ENCODE measurements at places on chromosomes 7 and 10. TPM values are rescaled to one million over a fixed set of nuclear protein-coding genes. Genes with fewer than 3 reads are reported as not detected.

CPEB3 gene
- 0.09 TPM for total RNA-seq

TACC2 gene
- 21.8 TPM for total RNA-seq

MOGAT3 gene
- total RNA-seq, result not detected

CALCR gene
- total RNA-seq, result 0.14 TPM

STAG3 gene
- total RNA-seq, result not detected

RAPGEF5 gene
- 10.2 TPM for total RNA-seq

- DNase-seq, result peak; percentile 57
Measured at GRCh38 chr7:18352339-18353255, 143.0 kb upstream of the HDAC9 start.

DNA sequence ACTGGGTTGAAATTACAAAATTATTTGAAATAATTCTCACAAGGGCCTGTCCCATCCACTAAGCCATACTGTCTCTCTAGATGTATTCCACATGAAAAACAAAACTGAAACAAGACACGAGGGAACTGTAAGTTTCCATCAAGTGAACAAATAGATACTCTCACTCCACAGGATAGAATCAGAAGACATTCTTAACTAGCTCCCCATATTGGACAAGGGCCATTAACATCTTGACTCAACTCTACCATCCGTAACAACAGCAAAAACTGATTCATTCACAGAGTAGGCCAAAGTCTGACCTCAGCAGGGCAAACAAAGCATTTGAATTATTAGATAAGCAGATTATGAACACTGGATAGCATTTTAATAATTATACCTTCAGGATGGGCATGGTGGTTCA lies 29.1 kb downstream of the UBE2H start:
- peak; percentile 82 for DNase-seq

DNA sequence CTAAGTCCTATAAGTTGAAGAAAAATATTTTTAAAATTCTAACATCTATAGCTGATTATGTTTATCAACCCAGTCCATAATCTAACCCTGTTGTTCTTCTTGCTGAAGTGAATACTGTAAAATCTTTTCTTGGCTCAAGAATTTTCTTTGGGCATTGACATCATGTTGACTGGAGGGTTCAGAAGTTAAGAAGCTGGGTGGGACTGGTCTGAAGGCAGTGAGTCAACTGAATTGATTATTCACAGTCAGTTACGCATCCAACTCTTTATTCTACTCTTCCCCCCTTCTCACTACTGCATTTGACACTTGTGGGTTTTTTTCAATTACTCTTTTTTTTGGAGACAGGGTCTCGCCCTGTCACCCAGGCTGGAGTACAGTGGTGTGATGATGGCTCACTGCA lies 31.0 kb downstream of the DENND2A start:
- DNase-seq, result no peak

DNA sequence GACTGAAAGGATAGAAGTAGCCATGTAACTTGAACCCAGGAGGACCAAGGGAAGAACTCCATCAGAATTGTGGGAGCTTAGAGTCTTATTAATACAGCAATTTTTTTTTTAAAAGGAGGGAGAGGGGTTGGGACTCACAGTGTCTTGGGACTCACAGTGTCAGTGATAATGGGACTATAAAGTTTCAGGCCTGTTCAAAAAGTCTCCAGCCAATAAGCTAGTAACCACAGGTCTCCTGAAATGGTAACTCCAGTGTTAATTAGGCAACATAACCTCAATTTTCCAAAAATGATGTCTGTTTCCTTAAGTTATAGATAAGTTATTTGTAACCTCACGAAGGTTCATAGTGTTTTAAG lies 2.4 kb upstream of the HNRNPH3 start:
- DNase-seq, result no peak

DNA sequence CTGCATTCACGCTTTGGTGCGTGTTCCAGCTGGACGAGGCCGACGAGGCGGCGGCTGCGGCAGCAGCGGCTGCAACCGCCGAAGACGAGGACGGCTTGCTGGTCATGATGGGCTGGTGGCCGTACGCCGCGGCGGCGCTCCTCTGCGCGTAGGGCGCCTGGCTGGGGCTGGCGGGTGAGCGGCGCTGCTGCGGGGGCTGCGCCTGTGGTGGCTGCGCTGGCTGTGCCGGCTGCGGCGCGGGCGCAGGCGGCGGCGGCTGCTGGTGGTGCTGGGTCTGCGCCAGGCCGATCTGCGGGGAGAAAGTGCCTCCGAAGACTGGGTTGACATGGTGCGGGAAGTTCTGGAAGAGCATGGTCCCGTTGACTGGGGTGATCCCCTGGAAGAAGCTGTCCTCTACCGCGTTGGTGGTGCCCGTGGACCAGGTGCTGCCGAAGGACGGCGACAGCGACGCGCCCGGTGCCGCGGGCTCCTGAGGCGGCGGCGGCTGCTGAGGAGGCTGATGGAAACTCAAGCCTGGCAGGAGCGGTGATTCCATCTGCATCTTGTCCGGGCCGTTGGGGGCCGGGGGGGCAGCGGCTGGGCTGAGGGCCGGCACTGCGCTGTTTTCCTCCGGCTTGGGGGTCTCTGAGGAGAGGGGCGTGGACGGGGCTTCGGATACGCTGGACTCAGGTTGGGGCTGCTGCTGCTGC lies 51.1 kb downstream of the CPEB3 start:
- DNase-seq, result no peak

DNA sequence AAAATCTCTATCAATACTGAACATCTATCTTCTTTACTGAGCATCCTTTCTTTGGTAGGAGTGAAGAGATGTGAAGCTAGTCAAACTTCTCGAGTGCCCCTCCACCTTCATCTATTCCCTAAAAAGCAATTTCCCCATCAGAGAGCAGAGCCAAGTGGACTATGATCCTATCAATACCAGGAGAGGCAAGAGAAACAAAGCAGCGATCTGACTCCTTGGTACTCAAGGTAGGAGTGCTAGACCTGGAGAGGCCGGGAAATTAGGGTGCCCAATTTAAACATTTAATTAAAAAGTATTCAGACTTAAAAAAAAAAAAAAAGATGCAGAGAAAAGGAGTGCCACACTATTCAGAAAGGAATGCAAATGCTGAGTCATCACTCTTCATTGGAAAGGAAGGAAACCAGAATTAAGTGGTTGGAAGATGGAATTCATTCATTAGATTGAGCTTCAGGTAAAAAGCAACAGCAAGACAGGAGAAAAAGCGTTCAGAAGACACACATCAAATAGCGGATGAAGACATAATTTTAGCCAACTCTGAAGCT lies 1.6 kb downstream of the TIAL1 start:
- DNase-seq, result peak; percentile 52

DNA sequence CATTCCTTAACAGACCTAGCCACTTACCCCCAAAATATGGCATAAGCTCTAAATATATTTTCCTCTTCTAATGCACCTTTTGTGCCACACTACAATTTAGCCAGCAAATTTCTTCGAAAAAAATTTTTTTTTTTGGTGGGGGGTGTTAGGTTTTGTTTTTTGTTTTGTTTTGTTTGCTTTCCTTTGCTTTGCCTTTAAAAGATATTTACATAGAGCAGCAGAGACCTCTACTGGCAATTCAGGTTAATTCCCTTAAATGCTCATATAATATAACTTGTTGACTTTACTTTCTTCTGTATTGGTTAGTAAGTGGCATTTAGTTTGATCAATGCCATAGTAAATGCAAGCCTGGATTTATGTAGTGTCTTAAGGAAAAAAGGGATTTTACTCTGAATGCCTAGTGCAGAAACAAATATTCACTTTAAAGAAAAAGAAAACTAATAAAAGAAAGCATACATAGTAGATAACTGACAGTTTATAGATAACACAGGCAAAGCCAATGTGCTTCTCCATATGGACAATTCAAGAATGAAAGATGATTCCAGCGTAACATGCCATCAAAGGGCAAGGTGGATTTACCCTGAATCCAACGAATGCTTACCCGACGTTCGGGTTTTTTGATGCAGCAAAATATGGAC lies 1250.6 kb downstream of the GATA3 start:
- peak; percentile 33 for DNase-seq

DNA sequence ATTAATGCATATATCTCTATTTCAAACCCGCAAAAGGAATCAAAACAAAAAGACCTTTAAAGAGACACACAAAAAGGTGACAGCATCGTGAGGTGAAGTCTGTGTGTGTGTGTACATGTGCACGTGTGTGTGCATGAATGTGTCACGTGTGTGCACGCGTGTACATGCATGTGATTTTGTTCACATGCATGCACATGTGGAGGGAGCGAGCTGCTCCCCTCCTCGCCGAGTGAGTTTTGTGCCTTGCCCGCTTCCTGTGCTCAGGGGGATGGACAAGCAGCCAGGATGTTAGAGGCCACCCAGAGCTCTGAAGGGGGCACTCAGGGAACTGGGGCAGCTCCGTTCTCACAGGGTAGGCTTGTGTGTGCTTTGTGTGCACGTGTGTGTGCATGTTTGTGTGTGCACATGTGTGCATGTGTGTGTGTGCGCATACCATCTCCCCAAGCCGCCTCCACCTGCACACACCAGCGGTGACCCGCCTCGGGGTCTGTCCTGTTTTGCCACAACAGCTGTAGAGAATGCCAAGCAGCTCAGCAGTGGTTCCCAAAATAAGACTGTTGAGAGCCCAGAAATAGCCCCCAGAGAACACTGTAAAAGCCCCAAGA lies 191.2 kb downstream of the PTPRN2 start:
- DNase-seq, result no peak

DNA sequence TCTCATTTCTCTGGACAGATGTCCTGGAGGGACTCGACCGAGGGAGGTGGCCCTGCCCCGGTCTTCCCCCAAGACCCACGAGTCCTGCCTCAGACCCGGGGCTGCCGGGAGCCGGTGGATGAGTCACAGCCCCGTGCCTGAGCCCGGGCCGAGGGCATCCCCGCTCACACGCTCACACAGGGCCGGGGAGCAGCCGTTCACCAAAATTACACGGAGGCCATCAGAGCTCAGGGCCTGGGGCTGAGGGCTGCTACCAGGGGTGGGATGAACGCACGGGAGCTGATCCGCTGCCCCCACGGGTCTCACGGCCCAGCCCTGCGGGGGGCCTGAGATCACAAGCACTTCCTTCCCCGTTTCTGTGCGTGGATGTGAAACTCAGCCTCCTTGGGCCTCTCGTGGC lies 17.5 kb downstream of the FAM20C start:
- no peak for DNase-seq

Data from Caki2 (cell line).